ENCODE measurements at places on chromosomes 3 and 15. TPM values are rescaled to one million over a fixed set of nuclear protein-coding genes. Genes with fewer than 3 reads are reported as not detected.

The KLHL40 gene
- total RNA-seq = 38.8 TPM

The SEMA5B gene
- total RNA-seq = 21.7 TPM

The KCNMB2 gene
- 29.3 TPM for total RNA-seq

The C3orf52 gene
- total RNA-seq = 8.2 TPM

The DIPK2A gene
- 139 TPM for total RNA-seq

The LIPH gene
- total RNA-seq = 1.9 TPM

The SH2D7 gene
- total RNA-seq = not detected

The CCR1 gene
- total RNA-seq = 4.3 TPM

The NEK4 gene
- 34.4 TPM for total RNA-seq

The IQCF5 gene
- not detected for total RNA-seq

The CEP70 gene
- total RNA-seq = 37.4 TPM

The VIPR1 gene
- total RNA-seq = 3.4 TPM

The AP3B2 gene
- 2.1 TPM for total RNA-seq

The GREM1 gene
- total RNA-seq = 0.35 TPM

The GABRB3 gene
- 8.3 TPM for total RNA-seq

The SGO1 gene
- total RNA-seq = 4.0 TPM

The SOX2 gene
- total RNA-seq = 0.29 TPM

The SCG3 gene
- not detected for total RNA-seq

The SMAD6 gene
- 52.7 TPM for total RNA-seq

The EPHA3 gene
- total RNA-seq = 6.6 TPM

The SMARCC1 gene
- total RNA-seq = 69.2 TPM

The CALML4 gene
- total RNA-seq = 15.3 TPM

The C3orf70 gene
- total RNA-seq = 8.8 TPM

The ROBO2 gene
- total RNA-seq = 61.7 TPM

The GXYLT2 gene
- 26.6 TPM for total RNA-seq

The CEMIP gene
- total RNA-seq = 1.6 TPM

The CTXN2 gene
- not detected for total RNA-seq

The FES gene
- total RNA-seq = 52.4 TPM

All from metanephros (tissue), 2 donors.